ENCODE measurements at places on chromosomes 12 and 14.

DNA sequence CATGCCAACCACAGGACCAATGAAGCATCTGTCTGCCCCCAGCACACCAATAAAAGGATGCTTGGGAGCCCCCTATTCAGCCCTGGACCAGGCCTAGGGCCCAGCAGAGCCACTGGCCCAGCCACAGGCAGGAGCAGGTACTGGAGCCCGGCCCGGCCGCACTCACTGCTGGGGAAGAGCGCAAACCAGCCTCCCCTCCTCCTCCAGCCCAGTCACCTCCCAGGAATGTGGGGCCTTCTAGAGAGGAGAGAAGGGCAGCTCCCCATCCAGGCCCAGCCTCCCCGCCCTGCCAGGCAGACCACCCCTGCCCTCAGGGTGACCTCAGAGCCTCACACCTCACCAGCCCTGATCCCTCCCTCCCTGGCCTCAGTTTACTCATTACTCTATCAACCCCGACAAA lies 56.2 kb downstream of the CCNK start:
- no peak for DNase-seq

- DNase-seq: no peak
These were observed 47.5 kb downstream of the IFT81 start for GRCh38 chr12:110171636-110172035.

- no peak for DNase-seq
These were observed 149.1 kb downstream of the GLT1D1 start for GRCh38 chr12:129002427-129002826.

DNA sequence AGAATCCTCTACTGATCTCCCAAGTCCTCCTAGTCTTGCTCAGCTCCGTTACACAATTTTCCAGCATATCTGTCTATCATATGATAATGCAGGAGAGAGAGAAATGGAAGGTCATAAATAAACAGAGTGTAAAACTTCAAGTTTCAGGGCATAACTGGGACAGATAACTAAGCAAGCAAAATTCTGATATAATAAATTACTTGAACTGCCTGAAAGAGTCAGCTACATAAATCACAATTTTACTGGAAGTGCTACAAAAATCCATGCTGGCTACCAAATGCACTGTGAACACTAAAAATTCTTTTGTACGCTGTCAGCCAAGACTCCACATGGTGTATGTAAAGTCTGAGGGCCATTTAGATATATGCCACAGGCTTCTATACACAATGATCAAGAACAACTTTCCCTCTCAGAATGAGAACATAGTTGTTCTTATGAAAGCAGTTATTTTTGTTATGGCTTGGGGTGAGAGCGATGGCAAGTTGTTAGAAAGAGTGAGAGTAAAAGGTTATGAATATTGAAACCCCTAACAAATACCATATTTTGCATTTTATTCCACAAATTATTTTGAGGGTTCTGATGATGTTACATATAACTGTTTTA lies 41.1 kb downstream of the GRIP1 start:
- no peak for DNase-seq

GRCh38 chr12:66453844-66454243 lies 151.6 kb downstream of the HELB start:
- DNase-seq: no peak
